Naive thymus-derived CD8-positive, alpha-beta T cell (primary cell): ENCODE measurements at places on chromosomes 3 and 15. TPM values are rescaled to one million over a fixed set of nuclear protein-coding genes. Genes with fewer than 3 reads are reported as not detected.

DNA sequence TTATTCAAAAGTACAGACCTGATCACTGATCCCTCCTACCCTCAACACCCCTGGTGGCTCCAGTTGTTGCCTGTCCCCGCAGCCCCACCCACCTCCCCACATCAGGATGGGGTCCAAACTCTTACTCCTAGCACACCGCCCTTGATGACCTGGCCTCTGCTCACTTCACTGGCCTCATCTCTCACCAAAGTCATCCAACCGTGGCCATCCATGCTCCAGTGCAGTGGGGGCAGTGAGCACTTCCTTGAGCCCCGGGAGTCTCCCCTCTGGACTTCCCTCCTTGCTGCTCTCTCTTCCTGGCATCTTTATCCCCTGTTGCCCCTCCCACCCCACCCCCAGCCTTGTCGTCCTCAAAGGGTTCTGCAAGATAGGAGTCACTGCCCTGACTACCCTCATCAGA, 191.1 kb downstream of the CACNA2D3 start:
- no peak for DNase-seq
- peaks cover 1% of the 10 kb centered on the region for H3K27me3 ChIP-seq
- H3K4me3 ChIP-seq = no peak overlapping the region
- no peak overlapping the region for H3K27ac ChIP-seq
- no peaks in the 10 kb centered on the region for H3K36me3 ChIP-seq

ATP13A5 gene
- polyA plus RNA-seq = not detected

DPP8 gene
- polyA plus RNA-seq = 41.8 TPM

ZNF860 gene
- not detected for polyA plus RNA-seq

GRAMD1C gene
- polyA plus RNA-seq = not detected
